CD4-positive, alpha-beta T cell treated with Interleukin-2 at 100 ng/mL for 4 hours (primary cell): ENCODE measurements at places on chromosomes 6 and 20.

DNA sequence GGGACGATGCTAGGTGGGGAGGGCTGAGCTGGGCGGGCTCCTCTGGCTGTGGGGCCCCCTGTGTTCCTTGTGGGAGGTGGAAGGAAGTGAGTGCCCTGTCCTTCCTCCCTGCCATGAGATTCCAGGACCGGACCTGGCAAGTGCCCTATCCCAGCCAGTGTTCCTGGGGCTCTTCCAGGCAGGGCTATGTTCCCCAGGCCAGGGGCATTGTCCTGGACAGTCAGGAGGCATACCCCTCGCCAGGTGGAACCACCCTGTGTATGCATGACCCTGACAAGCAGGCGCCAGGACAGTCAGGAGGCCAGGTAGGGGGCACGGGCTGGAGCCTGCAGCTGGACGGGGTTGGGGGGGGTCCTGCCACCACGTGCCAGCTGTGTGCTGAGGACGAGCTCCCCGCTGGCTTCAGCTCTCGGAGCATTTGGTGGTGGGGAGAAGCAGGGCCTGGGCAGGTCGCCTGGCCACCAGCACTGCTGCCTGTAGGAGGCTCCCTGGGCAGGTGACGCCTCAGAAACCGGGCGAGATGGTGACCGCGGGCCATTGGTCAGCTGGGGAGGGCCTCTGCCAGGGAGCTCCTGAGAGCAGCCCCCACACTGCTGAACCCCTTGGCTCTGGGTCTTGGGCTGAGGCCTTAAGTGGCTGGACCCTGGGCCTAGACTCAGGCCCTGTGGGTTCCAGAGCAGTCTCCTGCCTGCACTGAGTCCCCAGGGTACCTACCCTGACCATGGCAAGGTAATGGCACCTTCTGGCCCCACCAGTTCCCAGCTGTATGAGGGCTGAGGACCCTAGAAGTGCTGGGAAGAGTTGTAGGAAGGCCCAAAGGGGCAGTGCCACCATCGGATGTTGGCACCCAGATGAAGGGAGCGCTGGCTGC lies 694 bp downstream of the SLC17A9 start:
- no peak for DNase-seq

DNA sequence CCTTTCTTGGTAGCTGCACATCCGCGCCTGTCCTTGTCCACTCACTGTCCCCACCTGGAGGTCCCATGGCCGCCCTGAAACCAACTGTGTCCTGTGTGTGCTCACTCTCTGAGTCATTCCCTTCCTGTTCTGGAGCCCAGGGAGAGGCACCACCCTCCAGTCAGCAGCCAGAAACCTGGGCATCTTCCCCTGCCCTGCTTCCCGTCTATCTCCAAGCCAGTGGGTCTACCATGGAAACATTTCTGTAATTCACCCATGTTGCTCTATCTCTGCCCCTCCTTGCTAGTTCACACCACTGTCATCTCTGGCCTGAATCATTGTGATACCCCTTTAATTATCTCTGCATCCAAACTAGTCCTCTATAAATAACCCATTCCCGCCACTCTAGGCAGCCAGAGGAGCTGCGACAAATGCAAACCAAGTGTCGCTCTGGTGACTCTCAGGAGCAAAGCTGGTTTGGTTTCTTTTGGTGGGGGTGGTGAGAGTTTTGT lies 28.8 kb upstream of the SYNJ2 start:
- DNase-seq, result no peak

DNA sequence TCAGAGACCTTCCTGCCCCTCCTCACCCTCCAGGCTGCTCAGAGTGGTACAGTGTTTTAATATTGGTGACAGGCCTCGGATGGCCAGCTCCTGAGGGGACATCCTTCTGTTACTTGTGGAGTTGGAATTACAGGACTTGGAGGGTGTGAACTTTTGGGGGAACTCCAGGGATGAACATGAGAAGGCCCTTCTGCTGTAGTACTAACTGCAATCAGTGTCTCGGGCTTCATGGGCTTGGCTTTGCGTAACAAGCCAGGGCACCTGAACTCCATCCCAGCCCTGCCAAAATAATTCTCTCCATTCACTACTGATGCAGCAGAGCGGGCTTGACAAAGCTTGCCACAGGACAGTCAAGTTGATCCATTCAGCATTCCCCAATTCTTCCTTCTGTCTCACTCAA lies 28.6 kb downstream of the SLC22A23 start:
- DNase-seq, result no peak

DNA sequence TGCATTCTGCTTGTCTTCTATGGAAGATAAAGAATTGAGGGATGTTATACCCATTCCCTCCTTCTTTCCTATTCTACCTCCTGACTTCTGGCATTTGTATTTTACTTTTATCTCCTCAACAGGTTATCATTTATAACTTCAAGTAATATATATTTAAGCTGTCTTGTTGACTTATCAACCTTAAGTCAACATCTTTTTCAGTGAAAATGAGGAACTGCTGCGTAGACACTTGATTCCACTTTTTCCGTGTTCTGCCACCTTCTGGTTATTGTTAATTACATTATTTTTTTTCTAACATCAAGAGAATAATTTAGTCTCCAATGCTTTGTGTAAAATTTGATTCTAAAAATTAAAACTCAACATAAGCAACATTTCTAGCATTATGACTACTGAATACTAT lies 107.5 kb downstream of the PRKN start:
- DNase-seq, result no peak

DNA sequence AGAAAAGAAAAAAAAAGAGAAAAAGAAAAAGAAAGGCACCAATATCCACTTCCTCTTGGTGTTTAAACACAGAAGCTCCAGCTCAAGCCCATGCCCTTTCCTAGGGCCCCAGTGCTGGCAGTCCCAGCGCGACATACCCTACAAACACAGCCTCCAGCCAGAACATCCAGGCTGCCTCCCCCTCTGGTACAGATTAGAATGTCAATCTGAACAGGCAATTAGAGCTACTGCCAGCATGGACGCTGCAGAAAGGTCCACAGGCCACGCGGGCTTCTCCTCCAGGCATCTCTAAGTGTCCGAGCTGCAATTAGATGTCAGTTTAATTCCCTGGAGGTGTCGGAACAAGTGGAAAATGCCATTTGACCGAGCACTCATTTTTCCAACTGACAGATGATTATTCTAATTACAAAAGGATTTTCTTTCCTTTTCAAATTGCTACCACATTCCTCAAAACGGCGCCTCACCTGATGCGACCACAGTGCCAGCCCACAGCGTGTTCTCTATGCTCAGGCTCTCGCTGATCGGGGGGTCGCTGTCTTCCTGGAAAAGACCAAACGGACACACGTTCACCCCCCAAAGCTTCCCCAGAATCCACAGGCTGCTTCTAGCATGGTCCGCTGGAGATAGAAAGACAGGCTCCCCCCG lies 79.5 kb downstream of the ATP9A start:
- DNase-seq, result no peak

DNA sequence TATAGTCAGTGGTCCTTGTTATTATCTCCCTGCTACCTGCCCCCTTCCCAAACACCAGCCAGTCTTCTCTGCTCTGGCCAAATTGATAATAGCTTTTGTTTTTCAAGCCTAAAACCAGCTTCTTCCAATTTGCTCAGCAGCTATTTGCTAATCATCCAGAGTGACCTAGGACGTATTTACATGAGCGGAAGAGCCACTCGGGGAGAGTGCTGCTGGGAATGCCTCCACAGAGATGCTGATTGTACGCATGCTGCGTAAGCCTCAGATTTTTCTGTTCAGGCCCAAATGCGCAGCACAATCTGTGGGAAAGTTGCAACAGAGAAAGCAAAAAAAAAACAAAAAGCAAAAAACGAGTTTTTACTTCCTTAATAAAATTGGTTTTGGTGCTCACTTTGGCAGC lies 24.4 kb upstream of the ID1 start:
- DNase-seq, result no peak

DNA sequence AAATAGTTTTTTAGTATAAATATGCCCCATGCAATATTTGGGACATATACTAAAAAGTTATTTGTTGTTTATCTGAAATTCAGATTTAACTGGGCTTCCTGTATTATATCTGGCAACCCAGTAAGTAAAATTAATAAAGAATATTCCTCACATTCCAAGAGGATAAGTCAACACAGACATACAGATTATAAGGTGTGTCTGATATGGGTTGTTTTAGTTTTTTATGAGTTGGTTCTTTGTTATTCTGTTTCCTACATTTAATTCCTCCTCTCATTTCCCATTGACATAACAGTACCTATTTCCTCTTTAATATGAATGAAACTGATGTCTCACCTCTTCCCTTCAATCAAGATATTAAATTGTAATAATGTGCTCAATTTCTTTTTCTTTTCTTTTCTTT lies 1.7 kb upstream of the PLA2G7 start:
- no peak for DNase-seq

DNA sequence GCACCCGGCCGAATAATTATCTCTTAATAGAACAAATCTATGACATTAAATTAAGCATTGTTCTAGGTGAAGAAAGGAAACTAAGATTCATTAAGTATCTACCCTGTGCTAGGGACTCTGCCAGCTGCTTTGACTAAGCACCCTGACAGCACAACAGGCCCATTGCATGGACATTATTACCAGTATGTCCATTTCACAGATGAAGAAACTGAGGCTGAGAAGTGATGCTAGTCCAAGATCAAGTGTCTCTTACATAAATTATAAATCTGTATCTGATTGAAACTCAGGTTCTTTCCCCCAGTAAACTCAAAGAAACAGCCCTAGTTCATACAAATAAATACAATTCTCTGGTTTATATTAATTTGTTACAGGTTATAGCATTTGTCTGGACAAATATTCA lies 31.3 kb downstream of the SLC22A23 start:
- DNase-seq, result no peak

DNA sequence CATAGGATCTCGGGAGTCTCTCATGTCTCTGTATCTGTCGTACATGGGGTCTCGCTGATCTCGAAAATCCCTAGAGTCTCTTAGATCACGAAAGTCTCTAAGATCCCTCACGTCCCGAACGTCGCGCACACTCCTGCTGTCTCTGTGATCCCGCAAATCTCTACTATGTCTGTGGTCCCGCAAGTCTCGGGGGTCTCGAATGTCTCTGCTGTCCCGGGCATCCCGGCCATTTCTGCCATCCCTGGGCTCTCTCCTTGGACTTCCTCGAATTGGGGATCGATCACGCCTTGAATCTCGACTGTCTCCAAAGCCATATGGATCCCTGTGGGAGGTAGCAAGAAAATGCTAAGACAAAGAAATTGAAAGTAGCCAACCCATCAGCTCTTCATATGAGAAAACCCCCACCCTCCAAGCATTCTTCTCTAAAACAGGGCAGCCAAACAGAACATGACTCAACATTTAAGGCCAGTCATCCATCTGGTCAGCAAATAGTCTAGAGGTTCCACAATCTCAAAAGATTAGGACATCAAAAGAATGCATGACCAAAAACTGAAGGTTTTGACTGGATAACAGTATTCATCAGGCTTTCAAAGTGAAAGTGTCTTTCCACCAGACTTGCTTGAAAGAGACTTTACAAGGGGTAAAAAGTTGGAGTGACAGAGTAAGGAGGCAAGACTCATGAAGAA lies 19.4 kb downstream of the NCOA5 start:
- no peak for DNase-seq

- peak; percentile 69 for DNase-seq
Measured at GRCh38 chr6:30219244-30219643, 6.0 kb upstream of the TRIM26 start.

GRCh38 chr20:58990651-58991445 lies 9.8 kb downstream of the NELFCD start:
- DNase-seq, result no peak

DNA sequence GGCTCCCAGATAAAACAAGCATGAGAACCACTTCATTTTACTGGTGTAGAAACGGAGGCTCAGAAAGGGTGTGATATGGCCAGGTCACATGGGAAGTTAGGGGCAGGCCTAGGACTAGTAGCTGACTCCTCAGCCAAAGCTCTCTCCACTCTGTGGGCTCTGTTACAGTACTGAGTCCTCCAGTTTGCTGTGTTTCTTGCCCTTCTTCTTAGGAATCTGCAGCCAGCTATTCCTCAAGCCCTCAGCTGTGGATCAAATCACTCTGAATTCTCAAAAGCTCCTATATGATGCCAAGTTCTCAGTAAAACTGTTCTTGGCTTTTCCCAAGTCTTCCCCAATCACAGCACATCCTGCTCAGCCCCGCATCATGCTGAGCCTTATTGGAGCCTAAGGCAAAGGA lies 42.5 kb upstream of the ADGRF1 start:
- DNase-seq, result no peak

- DNase-seq, result no peak
Measured at GRCh38 chr6:138334000-138334399, 43.7 kb upstream of the SMIM28 start.

DNA sequence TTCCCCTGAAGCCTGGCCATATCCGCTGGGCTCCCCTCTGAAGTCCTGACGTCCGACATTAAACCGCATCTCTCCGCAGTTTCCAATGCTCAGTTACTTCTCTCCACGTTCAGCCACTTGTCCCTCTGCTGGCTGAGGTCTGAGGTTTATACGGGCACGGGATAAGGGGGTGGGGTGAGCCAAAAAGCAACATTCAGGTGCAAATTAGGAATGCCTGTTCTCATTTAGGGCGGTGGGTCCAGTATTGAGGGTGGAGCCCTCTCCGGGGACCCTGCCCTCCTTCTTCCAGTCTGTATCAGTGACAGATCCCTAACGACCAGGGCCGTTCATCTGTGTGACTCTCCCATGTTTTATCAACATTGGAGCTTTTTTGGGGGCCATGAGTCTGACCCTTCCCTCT lies 1454.4 kb downstream of the HACE1 start:
- no peak for DNase-seq

DNA sequence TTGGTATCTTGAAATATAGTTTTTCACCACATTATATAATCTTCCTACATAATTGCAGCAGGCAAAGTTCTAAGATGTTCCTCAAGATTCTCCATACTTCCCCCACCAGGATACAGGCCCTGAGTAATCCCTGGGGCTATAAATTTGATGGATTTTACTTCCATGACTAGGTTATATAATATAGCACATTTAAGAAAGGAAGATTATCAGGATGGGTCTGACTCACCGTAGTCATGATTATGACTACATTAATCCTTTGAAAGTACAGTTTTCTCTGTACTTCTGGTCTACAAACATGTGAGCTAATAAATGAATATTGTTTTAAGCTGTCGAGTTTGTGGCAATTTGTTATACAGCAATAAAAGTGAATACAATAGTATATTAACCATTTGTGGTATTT lies 122.5 kb downstream of the MACROD2 start:
- DNase-seq, result no peak
